ENCODE measurements at places on chromosomes 5 and 9. TPM values are rescaled to one million over a fixed set of nuclear protein-coding genes. Genes with fewer than 3 reads are reported as not detected.

GRCh38 chr9:13035822-13036221, 243.7 kb downstream of the MPDZ start:
- DNase-seq: no peak

- DNase-seq: peak; percentile 28
These were observed 129.2 kb upstream of the ADRA1B start for GRCh38 chr5:159786901-159787691.

The PDGFRB gene
- 98.7 TPM for total RNA-seq

DNA sequence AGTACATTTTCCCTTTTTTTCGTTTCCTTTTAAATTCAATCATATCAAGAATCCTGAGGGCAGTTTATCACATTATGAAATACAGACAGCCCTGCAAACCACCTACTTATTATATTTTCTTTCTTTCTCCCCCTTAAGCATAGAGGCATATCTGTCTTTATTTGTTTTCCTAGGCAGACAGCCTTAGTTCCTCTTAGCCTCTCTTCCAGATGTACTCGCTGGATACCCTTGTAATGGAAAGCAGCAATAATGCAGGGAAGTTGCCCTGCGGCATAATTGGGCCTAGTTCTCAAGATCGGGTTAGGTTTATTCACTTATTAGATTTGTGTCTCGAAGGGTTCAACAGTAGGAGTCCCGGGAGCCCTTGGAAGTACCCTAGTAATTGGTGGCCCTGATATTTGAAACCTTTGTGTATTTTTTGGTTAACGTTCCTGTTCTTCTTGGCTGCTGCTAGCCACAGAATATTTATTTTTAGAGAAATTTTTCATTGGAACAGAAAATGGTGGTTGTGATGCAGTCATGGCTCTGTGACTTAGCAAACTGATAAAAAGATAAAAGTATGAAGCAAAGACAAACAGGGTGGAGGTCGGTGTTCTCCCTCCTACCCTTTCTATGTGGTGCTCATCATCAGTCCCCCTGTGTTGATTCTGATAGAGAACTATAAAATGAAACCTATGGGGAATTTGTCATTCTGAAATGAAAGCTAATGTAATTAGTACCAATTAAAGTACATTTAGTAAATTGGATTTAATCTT, 6.4 kb downstream of the TLE4 start:
- DNase-seq: peak; percentile 81

GRCh38 chr9:108640230-108640629, 215.6 kb downstream of the ACTL7B start:
- no peak for DNase-seq

DNA sequence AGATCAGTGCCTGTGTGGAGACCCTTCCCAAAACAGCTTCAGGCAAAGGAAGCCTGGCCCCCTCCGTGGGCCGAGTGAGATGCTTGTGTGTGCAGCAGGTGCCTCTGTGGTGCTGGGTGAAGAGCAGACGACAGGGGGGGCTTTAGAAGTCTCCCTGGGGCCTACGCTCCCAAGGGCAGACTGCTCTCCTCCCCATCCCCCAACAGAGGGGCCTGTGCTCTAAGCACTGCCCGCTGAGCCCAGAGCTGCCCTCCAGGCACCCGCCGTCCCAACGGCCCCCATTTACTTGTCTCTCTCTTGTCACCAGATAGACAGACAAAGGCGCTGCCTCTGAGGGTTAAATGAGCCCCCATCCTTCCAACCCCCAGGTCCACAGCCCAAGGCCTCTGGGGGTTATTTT, 2.7 kb upstream of the LHX3 start:
- DNase-seq: no peak

The SNX24 gene
- 5.0 TPM for total RNA-seq

DNA sequence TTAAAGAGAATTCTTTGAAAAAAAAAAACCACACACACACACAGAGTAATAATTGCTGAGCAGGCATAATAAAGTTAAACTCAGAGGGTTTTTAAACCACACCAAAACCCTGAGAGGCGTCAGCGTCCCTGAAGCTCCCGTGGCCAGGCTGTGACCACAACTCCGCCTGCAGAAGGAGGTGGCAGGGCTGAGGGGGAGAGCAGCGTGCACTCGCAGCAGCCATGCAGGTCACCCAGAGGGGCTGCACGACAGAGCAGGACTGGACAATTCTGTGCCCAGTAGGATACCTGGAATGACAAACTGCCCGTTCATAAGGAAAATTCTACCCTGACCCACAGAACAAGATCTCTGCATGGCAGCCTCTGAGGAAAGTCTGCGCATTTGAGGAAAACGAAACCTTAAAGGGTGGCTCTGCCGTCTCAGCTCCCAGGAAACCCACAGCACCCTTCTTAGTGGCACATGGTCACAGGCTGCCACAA, 44.0 kb downstream of the ROR2 start:
- DNase-seq: peak; percentile 77

DNA sequence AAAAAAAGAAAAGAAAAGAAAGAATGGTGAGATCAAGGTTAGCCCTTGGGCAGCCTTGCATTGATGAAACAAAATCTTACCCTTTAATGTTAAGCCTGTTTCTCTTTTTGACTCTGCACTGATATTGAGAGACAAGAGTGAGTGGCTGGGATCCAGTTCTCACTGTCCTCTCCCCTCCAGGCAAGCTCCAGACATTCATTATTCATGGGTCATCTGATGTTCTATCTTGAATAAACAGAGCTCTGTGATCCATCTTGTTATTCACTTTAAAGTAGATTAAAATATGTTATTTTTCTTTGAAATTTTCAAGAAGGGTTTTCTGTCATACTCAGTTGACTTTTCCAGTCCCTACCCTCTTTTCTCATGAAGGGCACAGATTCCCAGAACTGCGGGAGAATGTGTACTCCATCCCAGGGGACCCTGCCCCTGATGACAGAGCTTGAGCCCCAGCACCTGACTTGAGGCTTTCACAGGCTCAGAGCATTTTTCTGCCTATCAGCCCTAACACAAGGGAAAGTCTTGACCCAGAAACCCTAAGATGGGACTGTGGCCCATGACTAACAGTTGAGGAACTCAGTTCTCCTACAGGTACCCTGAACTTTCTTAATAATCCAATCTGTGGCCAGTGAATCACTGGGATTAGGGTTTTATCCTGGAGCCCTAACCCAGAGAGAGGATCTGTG, 24.1 kb downstream of the ACTL7B start:
- DNase-seq: no peak

GRCh38 chr9:78291240-78291925, 5.5 kb upstream of the PSAT1 start:
- no peak for DNase-seq

DNA sequence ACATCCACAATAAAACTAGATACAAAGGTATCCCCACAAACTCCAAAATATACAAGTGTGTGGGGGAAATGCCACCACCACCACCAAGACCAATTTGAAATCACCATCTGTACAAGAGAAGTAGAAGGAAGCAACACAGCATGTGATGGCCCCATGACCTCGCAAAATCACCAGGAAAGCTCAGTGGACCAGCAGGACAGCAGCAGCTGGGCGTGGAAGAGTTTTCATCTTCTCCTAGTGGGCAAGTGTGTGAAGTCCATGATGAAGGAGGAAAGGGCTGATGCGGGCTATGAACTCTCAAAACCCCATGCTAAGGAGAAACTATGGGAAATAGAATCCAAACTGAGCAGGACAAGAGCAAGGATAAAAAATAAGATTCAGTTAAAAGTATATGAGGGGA, 58.1 kb downstream of the GOLPH3 start:
- DNase-seq: no peak

DNA sequence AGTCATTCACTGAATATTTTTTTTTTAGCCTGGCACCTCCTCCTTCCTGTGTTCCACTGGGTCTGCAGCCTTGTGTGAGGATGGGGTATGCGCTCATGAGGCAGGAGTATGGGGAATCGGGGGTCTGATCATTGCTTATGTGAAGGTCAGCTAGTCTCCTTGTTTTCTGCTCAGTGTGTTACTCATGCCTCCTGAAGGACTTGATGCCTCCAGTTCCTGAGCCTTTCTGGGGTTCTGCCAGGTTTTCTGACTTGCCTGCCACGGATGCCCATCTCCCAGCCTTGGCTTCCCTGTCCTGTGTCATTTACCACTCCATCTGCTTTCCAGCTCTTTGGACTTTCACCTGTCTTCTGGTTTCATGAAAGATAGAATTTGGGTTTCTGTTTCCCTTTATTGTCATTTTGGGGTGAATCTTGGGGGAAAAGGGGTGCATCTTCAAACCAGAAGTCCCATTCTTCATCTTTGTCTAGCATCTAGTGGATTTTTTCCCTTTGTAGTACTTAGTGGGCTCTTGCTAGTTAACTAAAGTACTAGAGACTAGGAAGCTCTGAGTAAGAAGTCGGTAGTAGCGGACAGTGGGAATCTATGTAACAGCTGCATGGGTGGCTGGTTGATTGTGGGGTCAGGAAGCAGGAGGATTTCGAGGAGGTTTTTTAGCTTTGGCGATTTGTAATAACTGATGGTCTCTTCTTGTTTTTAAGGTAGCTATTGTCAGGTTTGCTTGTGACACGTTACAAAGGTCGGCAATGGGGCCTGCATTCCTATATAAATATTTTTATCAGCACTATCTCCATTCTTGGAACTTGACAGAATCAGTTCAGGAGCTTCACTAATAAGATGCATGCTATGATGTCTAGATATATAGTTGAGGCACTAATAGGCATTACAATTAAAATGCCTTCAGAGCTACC, 8.2 kb downstream of the OTULIN start:
- peak; percentile 61 for DNase-seq

The PAEP gene
- not detected for total RNA-seq

DNA sequence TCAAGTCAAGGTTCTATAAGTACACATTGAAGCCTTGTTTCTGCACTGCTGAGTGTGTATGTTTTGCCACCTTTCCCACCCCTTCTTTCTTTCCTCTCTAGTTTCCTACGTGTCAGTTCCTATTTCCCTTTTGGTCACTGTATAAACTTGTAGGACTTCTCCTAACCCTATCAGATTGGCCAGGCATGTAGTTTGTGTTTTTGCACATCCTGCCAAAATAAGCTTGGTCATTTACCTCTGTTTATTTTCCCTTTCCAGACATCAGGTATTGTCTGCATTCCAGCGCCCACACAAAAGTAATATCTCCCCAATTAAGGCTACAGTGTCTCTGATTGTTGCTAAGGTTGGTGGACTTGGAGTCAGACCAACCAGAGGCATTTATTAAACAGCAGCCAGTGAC, 252.9 kb upstream of the MPDZ start:
- no peak for DNase-seq

- DNase-seq: no peak
These were observed 65.8 kb upstream of the STXBP1 start for GRCh38 chr9:127546125-127546832.

The RMRP gene
- 10,611 TPM for total RNA-seq

DNA sequence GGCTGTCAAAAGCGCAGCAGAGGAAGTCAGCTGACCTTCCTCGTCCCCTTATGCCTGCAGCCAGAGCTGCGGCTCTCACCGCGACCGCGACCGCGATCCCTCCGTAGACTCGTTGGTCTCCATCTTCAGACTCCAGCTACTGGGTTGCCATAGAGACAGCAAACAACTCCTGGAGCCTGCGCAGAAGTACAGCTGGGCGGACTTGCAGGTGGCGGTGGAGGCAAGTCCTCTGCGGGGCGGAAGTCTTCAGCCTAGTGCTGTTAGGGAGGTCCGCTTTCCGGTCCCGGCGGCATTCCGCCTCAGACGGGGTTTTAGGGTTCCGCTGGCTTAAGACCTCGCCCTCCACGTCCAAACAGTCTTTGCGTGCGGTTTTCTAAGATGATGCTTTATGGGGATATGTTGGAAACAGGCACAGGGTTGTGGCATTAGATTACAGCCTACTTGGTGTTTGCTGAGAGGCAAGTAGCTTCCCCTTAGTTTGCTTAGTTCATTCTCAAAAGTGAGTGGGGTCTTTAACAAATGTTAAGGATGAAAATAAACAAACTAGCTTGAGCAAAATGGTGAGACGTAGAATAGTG, at the start of gene SPAG8:
SPAG8 (minus strand) TSS at position 238 of the 578 bp plus-strand sequence; CDS start at position 123, 115 bp downstream.
- peak; percentile 97 for DNase-seq

DNA sequence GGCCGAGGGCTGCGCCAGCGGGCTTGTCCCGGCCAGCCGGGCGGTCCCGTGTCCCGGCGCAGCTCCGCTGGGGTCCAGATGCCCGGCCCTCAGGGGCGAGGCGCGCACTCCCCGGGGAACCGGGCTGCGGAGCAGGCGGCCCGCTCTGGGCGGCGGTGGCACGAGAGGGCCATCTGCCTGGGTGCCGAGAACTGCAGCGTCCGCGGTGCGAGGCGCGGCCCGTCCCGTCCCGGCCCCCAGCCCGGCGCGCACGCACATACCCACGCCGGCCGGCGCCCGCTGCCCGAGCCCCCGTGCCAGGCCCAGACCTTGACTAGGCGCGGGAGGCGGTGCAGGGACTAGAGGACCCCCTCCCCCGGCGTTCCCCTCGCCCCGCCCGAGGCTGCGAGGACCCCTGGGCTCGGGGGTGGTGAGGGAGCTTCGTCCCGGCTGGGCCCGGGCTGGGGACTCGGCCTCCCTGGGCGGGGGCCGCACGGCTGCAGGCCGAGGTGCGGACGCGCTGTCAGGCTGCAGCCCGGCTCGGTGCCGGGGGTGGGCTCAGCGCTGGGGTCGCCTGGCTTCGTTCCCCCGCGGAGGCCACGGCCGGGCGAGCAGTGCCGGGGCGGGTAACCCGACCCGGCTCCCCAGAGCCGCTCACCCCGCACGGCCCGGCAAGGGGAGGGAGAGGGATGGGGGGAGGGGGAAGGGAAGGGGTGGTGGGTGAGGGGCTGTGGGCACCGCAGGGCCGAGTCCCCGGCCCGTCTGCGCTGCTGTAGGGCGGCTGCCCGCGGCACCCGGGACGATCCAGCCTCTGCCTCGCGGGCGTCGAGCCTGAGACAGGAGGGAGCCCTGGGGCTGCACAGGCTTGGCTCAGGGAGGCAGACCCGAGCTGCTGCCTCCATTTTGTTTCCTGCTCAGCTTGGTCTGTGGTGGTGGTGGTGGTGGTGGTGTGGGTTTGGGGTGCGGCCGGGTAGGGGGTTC, 1.2 kb upstream of the NSD1 start:
- DNase-seq: no peak

The ASS1 gene
- total RNA-seq: 196 TPM

GRCh38 chr5:107329850-107330249, 340.9 kb downstream of the EFNA5 start:
- no peak for DNase-seq

GRCh38 chr5:97208714-97209113, 25.7 kb upstream of the RIOK2 start:
- DNase-seq: no peak

- DNase-seq: no peak
These were observed 7.6 kb downstream of the RAB24 start for GRCh38 chr5:177295924-177296323.

The POC5 gene
- total RNA-seq: 11.1 TPM

- no peak for DNase-seq
These were observed 33.2 kb downstream of the YTHDC2 start for GRCh38 chr5:113546703-113547183.

- no peak for DNase-seq
These were observed 11.9 kb downstream of the TRIO start for GRCh38 chr5:14155075-14155474.

GRCh38 chr5:171418982-171419687, at the start of gene FGF18:
Gene FGF18 (plus strand): TSS chr5:171419647. CDS start chr5:171420200, 553 bp downstream.
- DNase-seq: peak; percentile 52

Measured in adrenal gland (tissue), 19 donors.